ENCODE measurements at places on chromosomes 4 and X. TPM values are rescaled to one million over a fixed set of nuclear protein-coding genes. Genes with fewer than 3 reads are reported as not detected.

- peak; percentile 6 for DNase-seq
Observed at GRCh38 chrX:77415161-77415560, 32.0 kb upstream of the FGF16 start.

DNA sequence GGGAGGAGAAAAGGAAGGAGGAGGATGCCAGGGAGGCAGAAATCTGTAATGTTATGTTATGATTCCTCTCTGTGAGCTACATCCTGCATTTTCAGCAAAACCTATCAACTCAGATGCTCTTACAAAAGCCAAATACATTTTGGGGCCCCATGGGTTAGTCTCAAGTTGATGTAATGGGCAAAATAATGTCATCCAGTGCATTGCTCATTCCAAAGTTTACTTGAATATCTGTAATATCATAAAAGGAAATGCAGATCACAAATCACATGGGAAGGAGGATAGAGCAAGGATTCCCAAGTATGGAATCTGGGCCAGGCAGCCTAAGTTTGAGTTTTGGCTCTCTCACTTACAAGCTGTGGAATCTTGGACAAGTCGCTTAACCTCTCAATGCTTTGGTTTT, 74.9 kb upstream of the SOD3 start:
- DNase-seq, result no peak

- peak; percentile 97 for DNase-seq
Observed at GRCh38 chr4:185112104-185112503, 31.0 kb upstream of the SLC25A4 start.

- no peak for DNase-seq
Observed at GRCh38 chr4:106035204-106035603, 139.9 kb downstream of the NPNT start.

GRCh38 chrX:21479695-21480270, 105.6 kb downstream of the CNKSR2 start:
- peak; percentile 73 for DNase-seq

DNA sequence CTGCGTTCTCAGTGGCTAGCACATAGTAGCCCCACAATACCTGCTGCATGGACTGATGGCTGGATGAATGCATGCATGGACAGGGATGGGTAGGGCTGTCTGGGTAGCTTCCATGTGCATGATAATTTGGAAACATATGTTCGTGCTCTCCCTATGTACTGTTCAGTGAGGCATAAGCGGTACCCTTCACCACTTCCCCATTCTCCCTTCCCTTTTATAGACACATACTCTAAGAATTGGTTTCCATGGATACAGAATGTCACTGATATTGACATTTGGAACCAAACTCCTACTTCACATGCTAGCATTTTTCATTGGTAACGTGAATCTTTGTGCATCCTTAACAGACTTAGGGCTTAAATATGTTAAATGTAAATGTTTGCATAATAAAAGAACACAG, 20.4 kb downstream of the USP46 start:
- DNase-seq, result no peak

GRCh38 chrX:51456814-51457213, 39.6 kb downstream of the NUDT11 start:
- peak; percentile 54 for DNase-seq

- DNase-seq, result no peak
Observed at GRCh38 chr4:138051157-138051556, 191.0 kb downstream of the SLC7A11 start.

DNA sequence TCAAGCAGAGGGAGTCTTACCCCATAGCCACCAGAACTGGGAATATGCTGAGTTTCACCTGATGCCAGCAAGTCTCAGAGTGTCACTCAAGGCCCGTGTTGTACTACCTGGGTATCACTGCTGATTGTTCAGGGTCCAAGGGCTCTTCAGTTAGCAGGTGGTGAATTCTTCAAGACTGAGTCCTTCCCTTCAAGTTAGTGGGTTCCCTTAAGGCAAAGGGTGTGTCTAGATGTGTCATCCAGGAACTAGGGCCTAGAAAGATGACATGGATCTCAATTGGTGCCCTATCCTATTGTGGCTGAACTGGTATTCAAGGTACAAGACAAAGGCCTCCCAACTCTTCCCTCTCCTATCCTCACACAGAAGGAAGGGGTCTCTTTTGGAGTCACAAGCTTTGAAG, 159.9 kb upstream of the DIPK2B start:
- no peak for DNase-seq

TLR10 gene
- 0.08 TPM for total RNA-seq

ARAP2 gene
- 14.4 TPM for total RNA-seq

DNA sequence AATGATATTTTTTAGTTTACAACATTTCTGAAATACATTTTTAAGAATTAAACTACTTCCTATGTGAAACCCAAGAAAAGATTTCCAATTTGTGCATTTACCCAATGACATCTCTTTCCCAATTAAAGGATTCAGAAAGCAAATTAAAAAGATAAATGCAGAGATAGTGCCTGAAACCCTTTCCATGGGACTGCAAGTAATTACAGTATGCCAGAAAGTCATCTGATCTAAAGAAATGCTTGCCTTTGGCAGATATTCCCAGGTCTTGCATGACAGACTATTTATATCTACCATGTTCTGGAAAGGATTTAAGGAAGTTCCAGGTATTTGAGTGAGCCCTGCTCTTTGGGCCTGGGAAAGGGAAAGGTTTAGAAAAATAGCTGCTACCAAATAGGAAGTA, 41.6 kb upstream of the CXorf38 start:
- no peak for DNase-seq

GRIA2 gene
- total RNA-seq, result 0.29 TPM

TRMT10A gene
- total RNA-seq, result 9.0 TPM

MCTS1 gene
- total RNA-seq, result 96.6 TPM

FGD1 gene
- total RNA-seq, result 7.7 TPM

- DNase-seq, result no peak
Observed at GRCh38 chrX:56788229-56788628, 59.2 kb downstream of the NBDY start.

CXCL6 gene
- not detected for total RNA-seq

DNA sequence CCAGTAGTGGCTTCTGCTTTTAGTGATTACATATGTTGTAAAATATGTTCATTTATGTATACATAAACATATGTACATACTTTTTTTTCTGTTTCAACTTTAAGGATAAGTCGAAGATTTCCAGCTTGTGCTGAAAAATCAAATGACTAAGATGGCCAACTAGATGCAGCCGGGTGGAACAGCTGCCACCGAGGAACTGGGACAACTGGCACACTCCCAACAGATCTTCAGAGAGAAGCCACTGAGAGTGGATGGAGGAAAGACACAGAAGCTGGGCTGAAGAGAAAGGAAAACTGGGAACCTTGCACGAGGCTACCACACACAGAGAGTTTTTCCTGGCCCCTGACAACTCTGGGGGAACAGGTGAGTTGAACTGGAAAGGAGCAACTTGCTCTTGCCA, 207.5 kb downstream of the FAM47B start:
- DNase-seq, result no peak

DNA sequence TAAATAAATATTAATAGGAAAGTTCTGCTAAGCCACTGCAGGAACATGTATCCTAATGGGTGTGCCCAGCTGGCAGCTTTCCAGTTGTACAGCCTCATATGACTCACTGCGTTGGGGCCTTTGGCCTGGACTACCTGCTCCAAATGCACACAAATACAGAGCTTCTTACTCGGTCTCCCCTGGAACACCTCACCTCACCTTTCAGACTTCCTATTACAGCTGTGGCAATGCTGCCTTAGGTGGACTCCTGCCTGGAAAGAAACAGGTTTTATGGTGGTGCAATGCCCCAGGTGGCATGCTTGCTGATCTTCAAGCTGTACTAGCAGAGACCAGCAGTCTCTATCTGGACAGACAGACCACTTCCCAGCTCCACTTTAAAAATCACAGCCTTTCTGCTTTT, 85.7 kb upstream of the EXOC1L start:
- peak; percentile 19 for DNase-seq
